ENCODE measurements at places on chromosomes 2 and 18. TPM values are rescaled to one million over a fixed set of nuclear protein-coding genes. Genes with fewer than 3 reads are reported as not detected.

DNA sequence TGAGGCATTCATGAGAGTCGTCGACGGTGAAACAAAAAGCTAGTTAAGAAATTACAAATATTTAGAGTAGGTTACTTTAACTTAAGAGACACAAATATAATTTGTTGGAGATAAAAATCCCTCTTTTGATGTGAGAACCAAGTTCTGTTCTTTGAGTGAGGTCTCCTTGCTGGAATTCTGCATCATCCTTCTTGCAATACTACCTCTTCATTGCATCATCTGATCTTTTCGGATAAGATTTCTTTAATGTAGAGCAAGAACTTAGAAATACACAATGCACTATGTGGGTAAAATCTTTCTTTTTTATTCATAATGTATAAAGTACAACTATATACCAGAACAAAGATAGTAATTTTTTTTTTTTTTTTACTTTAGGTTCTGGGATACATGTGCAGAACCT lies 118.4 kb downstream of the ARL4C start:
- DNase-seq = no peak

GRCh38 chr2:197982565-197982964 lies 178.2 kb downstream of the PLCL1 start:
- DNase-seq = no peak

- DNase-seq = no peak
These were observed 182.0 kb downstream of the GFPT1 start for GRCh38 chr2:69205076-69205475.

HOXD13 gene
- total RNA-seq = not detected

DNA sequence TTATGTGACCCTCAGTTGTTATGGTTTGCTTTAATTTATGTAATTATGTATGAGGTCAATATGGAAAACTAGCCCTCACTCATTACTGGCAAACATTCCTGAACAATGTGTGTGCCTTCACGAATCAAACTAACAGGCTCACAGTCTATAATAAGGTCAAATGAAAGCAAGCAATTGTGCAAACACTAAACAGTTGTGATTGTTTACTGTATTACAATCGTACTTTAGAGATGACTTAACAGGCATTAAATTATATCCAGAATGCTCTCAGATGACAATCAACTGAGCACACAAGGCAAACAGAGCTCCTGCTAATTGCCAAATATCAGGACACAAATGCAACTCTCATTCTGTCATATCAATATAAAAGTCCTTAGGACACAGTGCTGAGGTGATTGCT lies 29.5 kb downstream of the COL5A2 start:
- no peak for DNase-seq

PEX13 gene
- total RNA-seq = 79.2 TPM

ARMC9 gene
- 16.1 TPM for total RNA-seq

DNA sequence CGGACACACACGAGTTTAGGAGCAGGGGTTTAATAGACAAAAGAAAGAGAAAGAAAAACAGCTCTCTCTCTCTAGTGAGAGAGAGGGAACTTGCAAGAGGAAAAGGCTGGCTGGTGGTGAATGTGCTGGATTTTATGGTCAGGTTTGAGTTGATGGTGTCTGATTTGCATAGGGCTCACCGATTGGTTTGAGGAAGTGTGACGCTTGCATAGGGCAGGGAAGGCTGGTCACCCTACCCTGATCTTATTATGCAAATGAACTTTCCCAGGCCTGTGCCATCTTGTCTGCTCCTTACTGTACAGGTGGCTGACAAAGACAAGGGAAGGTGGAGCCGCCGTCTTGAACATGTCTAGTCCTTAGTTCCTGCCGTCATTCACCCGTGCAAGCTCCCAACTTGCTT lies 408.9 kb downstream of the RIT2 start:
- no peak for DNase-seq

All from occipital lobe (tissue), 3 donors.